Caki2 (cell line): ENCODE measurements at places on chromosomes 7 and 10. TPM values are rescaled to one million over a fixed set of nuclear protein-coding genes. Genes with fewer than 3 reads are reported as not detected.

- DNase-seq, result no peak
Observed at GRCh38 chr7:147304376-147304775, 1187.8 kb downstream of the CNTNAP2 start.

GRCh38 chr10:43749145-43749576, 100.5 kb upstream of the ZNF32 start:
- DNase-seq, result no peak

DNA sequence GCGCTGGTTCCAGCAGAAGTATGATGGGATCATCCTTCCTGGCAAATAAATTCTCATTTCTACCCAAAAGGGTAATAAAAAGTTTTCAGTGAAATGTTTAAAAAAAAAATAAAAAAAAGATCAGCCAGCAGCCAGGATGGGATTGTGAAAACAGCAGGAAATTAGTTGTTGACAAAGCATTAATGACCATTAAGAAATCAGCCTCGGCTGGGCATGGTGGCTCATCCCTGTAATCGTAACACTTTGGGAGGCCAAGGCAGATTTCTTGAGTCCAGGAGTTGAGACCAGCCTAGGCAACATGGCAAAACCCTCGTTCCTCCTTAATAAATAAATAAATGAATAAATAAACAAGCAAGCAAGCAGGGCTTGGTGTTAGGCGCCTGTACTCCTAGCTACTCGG, 82.6 kb downstream of the PTEN start:
- no peak for DNase-seq

GRCh38 chr10:34816501-34817002, 1.5 kb upstream of the PARD3 start:
- DNase-seq, result no peak

- DNase-seq, result no peak
Observed at GRCh38 chr7:102859084-102859798, 53.6 kb upstream of the LRRC17 start.

DNA sequence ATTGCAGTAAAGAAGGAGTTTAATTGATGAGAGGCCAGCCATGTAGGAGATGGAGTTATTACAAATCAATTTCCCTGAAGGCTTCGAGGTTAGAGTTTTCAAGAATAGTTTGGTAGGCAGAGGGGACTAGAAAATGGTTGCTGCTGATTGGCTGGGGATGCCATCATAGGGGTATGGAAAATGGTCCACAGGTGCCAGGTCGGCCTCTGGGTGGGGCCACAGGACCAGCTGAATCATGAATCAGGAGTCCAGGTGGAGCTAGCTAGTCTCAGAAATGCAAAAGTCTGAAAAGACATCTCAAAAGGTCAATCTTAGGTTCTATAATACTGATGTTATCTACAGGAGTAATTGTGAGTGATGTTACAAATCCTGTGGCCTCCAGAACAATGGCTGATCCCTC, 714.0 kb upstream of the GHITM start:
- DNase-seq, result no peak

The SUN3 gene
- total RNA-seq, result not detected in 2 replicates

The CALHM1 gene
- total RNA-seq, result not detected in 2 replicates

The ARHGEF35 gene
- total RNA-seq, result 3.1 and 4.8 TPM in 2 replicates

The PHYH gene
- 49.0 and 82.1 TPM in 2 replicates for total RNA-seq

The NANOS1 gene
- 22.5 and 27.9 TPM in 2 replicates for total RNA-seq

The EPHA1 gene
- total RNA-seq, result not detected in 2 replicates

The ADAM8 gene
- total RNA-seq, result 0.55 and 2.9 TPM in 2 replicates

The PAPSS2 gene
- 77.9 and 83.8 TPM in 2 replicates for total RNA-seq
